ENCODE measurements at places on chromosomes 16 and 17.

DNA sequence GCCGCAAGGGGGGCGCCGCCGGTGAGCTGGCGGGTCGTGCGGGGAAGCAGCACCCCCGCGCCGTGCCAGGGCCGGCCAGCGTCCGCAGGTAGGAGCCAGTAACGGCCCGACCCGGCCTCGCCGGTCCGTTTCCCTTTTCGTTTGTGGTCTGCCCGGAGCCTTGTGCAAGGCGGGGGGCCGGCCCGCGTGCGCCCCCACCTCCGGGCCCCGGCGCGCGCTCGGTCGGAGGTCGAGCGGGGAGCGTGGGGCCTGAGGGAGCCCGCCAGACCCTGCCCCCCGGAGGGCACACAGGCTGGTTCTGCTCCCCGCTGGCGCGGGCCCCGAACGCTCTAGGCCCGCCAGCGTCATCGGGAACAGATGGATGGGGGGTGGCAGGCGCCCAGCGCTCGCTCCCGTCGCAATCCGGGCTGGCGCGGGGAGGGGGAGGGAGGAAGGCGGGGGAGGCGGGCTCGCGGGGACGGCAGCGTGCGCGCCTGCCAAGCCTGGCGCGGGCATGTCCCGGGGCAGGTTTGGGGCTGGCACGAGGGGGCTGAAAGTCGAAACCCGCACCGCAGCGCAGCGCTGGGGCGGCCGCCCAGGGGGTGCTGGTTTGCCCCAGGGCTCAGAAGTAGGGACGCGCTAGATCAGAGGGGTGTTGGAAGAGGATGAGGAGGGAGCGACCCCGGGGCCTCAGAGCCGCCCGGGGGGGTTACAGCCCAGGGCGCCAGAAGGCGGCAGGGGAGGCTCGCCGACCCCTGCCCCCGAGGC is 1.5 kb upstream of the GSE1 start:
- DNase-seq, result peak; percentile 41

- DNase-seq, result no peak
Observed at GRCh38 chr17:68196394-68197090, 51.3 kb upstream of the AMZ2 start.

GRCh38 chr17:39527220-39527813 is 66.0 kb downstream of the CDK12 start:
- peak; percentile 64 for DNase-seq

DNA sequence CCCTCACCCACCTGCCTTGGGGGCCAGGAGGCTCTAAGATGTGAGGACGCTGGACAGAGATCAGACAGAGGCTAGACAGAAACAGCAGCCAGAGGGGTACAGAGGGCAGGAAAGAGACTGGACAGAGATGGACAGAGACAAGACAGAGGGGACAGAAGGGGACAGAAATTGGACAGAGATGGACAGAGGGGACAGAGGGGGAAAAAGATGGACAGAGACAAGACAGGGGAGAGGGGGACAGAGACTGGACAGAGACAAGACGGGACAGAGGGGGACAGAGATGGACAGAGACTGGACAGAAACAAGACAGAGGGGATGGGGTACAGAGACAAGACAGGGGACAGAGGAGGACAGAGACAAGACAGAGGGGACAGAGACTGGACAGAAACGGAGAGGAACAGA is 16.1 kb downstream of the UTS2R start:
- no peak for DNase-seq

GRCh38 chr16:54143934-54144571 is 142.5 kb downstream of the IRX3 start:
- DNase-seq, result no peak

DNA sequence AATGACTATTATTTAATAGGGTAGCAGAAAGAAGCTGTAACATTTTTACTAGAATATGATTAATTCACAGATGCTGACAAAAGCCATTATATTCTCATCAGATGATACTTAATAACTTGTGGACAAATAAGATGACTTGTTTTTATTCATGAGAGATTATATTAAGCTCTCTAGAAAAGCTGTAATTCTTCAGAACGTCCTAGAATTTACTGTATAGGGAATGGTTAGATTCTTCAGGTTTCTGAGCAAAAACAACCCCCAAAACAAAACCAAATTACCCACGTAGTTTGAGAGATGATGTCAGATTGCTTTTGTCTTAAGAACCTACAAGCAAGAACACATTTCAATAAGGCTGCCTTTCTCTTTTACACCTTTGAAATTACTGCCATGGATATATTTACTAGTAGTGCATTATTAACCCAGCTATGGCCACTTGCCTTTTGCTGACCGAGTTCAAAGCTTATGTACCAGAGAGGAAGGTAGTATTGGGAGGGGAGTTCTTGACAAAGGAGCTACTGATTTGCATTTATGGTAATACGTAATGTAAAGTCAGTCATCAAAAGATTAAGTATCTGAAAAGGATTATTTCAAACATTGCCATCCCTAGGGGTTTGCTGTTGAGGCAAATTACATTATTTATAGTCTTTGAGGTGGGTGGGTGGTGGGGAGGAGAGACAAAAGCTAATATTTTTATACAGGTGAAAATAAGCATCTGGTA is 51.7 kb downstream of the NLK start:
- no peak for DNase-seq

DNA sequence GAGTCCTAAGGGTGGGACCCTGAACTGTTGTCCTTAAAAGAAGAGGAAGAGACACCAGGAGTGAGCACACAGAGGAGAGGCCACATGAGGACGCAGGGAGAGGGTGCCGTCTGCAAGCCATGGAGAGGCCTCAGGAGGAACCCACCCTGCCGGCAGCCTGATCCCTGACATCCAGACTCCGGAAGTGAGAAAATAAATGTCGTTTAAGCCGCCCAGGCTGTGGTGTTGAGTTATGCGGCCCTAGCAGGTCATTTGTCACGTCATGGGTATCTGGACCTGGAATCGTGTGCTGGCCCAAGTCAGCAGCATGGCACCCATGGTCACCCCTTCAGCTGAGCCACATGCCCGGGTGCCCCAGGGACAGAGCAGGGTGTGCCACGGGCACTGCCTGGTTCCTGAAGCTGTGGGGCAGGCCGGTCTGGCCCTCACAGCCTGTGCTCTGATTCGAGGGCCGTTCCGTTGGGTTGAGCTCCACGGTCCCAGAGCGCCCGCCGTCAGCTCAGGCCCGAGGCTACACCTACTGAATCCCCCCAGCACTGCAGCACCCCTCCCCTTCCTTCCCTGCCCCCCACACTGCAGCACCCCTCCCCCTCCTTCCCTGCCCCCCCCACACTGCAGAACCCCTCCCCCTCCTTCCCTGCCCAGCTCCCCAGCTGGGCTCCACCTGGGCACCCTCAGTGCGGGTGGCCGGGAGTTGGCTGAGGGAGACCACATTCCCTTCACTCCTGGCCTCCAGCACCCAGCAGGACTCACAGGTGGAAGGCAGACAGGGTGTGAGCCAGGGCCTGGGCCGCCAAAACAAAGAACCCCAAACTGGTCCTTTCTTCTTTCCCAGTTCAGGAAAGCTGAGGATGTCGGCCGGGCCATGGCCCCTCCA is 2.7 kb upstream of the CCDC57 start:
- DNase-seq, result peak; percentile 88

- DNase-seq, result no peak
Observed at GRCh38 chr17:73226556-73227172, 33.8 kb downstream of the COG1 start.

DNA sequence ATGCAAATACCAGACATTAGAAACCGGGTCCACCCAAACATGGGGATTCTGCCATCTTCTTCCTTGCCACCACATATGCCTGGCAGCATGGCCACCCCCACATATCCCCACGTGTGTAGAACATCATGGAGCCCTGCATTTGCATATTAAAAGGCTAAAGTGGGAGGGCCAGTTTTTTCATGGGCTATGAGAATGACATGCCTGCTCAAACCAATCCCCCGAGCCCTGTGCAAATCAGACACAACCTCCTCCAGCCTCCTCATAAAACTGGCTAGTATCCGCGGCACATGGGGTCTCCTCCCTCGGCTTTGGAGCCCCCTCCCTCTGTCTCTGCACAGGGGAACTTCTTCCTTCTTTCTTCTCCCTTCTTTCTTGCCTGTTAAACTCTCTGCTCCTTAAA is 174.9 kb upstream of the WSCD1 start:
- DNase-seq, result no peak

- DNase-seq, result no peak
Observed at GRCh38 chr17:82802075-82802780, 37.6 kb downstream of the ZNF750 start.
